ENCODE measurements at places on chromosomes 16 and 17.
A peak's percentile ranks its signal among the peaks of the same experiment; 100 is the strongest.

DNA sequence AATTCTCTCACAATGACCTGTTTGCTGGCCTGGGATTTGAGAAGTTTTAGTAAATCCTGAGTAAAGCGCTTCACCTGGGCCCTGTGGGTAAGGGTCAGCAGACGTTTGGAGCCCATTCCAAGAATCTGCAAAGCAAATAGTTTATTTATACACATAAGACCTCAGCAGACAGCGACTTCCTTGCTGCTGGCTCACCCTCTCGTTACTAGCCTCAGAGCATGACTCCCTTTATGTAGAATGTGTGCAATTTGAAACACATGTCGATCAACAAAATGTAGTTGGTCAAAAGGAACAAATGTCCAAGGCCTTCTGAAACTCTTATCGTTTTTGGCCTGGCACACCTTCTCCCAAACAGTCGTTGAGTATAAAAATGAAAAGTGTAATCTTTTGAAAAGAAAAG is 31.3 kb downstream of the MARF1 start:
- H3K27ac ChIP-seq = no peak overlapping the region
- no peaks in the 10 kb centered on the region for H3K4me1 ChIP-seq
- no peak overlapping the region for H3K4me3 ChIP-seq
- no peaks in the 10 kb centered on the region for H3K27me3 ChIP-seq

DNA sequence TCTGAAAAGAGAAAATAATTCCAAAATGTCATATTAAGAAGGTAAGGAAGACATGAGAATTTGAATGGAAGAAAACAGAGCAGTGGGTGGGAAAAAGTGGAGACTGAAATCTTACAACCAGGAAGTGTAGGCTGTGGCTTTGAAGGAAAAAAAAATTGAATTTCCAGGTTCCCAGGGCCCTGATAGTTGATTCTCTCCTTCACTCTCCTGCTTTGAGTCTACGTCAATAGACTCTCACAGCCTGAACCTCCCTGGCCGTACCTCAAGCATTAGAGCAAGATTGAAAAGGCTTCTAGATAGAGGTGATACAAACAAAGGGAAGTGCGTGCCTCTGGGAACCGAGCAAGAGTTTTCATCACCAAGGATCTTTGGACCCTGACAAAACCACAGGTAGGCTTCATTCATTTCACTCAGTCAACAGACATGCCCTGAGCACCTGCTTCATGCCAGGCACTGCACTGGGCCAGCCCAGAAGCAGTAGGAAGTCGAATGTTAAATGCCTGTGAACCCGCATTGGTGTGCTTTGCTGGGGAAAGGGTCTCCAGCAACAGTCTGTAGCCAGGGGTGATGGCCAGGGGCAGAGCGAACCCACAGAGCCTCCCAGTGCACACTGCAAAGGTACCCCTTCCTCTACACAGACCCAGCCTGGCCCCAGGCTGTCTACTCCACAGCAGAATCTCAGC is 163.9 kb downstream of the SLC39A11 start:
- no peaks in the 10 kb centered on the region for H3K4me1 ChIP-seq
- H3K4me3 ChIP-seq = no peak overlapping the region
- no peak for DNase-seq
- H3K27ac ChIP-seq = no peak overlapping the region

DNA sequence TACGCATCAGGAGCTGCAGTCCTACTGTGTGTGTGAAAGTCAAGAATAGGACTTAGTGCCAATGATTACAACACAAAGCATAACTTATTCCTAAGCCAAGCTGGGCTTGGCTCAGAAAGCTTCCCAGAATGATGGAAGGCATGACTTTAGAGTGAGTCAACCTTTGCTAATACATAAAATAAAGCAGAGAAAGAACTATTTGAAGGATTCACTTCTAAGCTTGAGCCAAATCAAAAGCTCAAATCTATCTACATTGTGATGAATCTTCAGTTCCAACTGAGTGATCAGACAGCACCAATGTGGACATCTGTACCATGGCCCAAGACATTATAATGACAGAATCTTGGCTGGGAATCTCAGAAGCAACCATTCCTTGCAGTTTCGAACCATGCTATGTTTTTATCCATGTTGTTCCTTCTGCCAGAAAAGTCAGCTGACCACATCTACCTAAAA is 41.4 kb downstream of the SMG6 start:
- H3K4me1 ChIP-seq = peaks cover 51% of the 10 kb centered on the region
- no peaks in the 10 kb centered on the region for H3K36me3 ChIP-seq
- no peaks in the 10 kb centered on the region for H3K27me3 ChIP-seq
- DNase-seq = no peak
- H3K27ac ChIP-seq = no peak overlapping the region

GRCh38 chr16:71338632-71339031 is 19.9 kb upstream of the CALB2 start:
- H3K4me1 ChIP-seq = no peaks in the 10 kb centered on the region
- H3K27ac ChIP-seq = no peak overlapping the region
- no peak for DNase-seq
- H3K36me3 ChIP-seq = no peaks in the 10 kb centered on the region
- no peak overlapping the region for H3K4me3 ChIP-seq

GRCh38 chr17:16975744-16976625 is 4.1 kb upstream of the TNFRSF13B start:
- no peaks in the 10 kb centered on the region for H3K36me3 ChIP-seq
- H3K27ac ChIP-seq = peak overlapping the region; percentile 100
- H3K27me3 ChIP-seq = no peaks in the 10 kb centered on the region
- DNase-seq = peak; percentile 59
- H3K4me3 ChIP-seq = peak overlapping the region; percentile 27

DNA sequence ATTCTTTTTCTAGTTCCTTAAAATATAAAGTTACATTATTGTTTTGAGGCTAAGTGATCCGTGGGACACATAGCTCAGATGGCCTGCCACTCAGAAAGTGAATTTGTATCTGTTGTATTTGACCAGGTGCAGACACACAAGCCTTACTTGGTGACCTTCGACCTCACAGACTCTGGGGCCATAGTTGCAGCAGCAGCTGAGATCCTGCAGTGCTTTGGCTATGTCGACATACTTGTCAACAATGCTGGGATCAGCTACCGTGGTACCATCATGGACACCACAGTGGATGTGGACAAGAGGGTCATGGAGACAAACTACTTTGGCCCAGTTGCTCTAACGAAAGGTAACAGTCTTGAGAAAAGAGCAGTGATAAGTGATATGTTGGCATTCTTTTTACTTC is 30.5 kb downstream of the TMEM11 start:
- DNase-seq = no peak
- H3K4me3 ChIP-seq = no peak overlapping the region
- H3K27ac ChIP-seq = no peak overlapping the region

DNA sequence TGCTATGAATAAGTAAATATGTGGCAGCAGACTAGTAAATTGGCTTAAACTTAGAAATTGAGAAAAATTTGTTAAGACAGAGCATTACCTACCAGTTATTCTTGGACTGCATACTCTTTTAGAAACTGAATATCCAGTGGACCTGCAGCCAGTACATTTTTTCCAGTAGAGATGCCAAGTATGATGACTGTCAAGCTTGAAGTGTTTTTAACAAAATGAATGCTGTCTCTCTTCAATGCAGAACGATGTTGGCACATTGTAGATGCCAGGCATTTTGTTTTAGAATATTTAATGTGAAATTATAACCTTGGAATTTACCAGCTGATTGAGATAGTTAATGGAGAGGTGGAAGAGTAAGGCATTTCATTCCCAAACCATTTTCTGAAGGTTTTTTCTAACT is 52.5 kb downstream of the NFAT5 start:
- no peak overlapping the region for H3K4me3 ChIP-seq
- H3K27ac ChIP-seq = no peak overlapping the region
- no peaks in the 10 kb centered on the region for H3K27me3 ChIP-seq
- H3K36me3 ChIP-seq = no peaks in the 10 kb centered on the region
- H3K4me1 ChIP-seq = no peaks in the 10 kb centered on the region

- no peaks in the 10 kb centered on the region for H3K4me1 ChIP-seq
- DNase-seq = no peak
- H3K27me3 ChIP-seq = no peaks in the 10 kb centered on the region
These were observed 313.0 kb downstream of the SOX9 start for GRCh38 chr17:72433797-72434196.

DNA sequence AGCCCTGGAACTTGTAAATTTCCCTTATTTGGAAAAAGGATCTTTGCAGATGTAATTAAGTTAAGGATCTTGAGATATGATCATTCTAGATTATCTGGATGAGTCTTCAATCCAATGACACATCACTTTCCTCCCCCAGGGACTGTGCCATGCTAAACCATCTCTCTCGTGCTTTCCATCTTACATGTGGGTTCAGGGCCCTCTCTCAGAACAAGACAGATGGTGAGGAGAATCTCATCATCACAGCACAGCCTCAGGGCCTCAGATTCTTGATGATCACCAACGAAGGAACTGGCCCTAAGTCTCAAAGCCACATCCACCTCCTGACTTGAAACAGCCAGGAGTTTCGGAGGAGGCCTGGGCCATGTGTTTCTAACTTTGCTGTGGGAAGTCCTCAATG is 78.7 kb downstream of the LITAF start:
- H3K27ac ChIP-seq = no peak overlapping the region
- H3K4me3 ChIP-seq = no peak overlapping the region
- no peaks in the 10 kb centered on the region for H3K27me3 ChIP-seq
- H3K4me1 ChIP-seq = no peaks in the 10 kb centered on the region
- DNase-seq = no peak

DNA sequence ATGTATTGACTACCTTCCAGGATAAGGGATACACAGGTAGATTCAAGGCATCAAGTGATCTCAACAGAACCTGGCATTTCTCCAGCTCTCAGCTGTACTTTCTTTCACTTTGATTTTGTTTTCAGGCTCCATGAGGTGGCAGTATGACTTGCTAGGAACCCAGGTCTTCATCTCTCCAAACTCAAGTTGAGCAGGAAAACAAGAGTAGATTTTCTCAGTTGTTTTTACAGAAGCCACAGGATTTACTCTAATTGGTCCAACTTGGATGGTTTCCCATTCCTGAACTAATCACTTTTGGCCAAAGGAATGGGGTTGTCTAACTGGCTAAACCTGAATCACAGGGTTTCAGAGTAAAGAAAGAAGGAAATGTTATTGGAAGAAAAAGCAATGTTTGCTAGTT is 146.6 kb downstream of the TRIM37 start:
- H3K4me1 ChIP-seq = no peaks in the 10 kb centered on the region
- H3K27ac ChIP-seq = no peak overlapping the region
- H3K36me3 ChIP-seq = no peaks in the 10 kb centered on the region

DNA sequence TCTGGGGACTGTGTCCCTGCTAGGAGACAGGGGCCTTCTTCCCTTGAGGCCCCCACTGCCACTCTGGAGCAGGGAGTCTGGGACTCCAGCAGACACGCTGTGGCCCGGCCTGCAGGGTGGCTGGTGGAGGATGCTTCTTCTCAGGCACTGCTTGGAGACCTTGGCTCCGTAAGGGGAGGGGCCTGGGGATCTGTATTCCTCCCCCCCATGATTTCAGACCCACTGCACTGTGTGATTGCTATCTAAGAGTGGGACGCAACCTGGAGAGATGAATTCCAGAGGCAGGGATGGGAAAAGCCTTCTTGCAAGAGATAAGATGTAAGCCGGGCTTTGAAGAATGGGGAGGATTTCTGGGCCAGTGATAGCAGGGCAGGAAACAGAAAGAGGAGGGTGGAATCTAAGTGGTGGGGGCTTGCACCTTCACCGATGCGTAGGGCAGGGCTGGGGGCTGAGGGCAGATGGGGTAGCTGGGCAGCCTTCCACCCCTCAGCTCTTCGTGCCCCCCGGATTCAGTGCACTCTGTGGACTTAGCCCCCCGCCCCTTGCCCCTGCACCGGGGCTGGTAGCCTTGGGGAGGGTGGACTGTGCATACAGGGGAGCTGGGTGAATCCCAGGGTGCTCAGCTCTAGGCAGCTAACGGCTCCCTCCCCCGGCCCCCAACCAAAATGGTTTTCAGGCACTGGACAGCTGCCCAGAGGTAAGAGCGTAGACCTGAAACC is 5.2 kb upstream of the GSE1 start:
- DNase-seq = no peak
- no peak overlapping the region for H3K4me3 ChIP-seq

- H3K27ac ChIP-seq = no peak overlapping the region
- no peaks in the 10 kb centered on the region for H3K36me3 ChIP-seq
- H3K27me3 ChIP-seq = peaks cover 30% of the 10 kb centered on the region
- H3K4me1 ChIP-seq = no peaks in the 10 kb centered on the region
- no peak overlapping the region for H3K4me3 ChIP-seq
- no peak for DNase-seq
These were observed 81.5 kb downstream of the AMFR start for GRCh38 chr16:56343661-56344517.

DNA sequence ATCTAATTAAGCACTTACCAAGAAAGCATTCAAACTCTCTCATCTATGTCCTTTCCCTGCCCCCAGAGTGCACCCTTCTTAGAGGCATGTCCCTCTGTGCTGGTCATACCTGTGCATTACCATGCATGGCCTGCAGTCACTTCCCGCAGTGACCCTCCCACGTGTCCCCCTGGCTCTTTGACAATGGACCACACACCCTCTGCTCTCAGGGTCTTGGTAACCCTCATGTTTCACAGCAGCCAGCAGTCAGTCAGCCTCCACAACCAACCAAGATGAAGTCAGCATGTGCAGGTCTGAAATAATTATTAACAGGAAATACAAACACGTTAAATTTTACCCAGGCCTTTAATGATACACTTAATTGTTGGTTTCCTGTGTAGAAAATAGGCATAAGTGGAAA is 10.1 kb downstream of the KRT33A start:
- DNase-seq = no peak
- no peaks in the 10 kb centered on the region for H3K36me3 ChIP-seq
- no peak overlapping the region for H3K27ac ChIP-seq

DNA sequence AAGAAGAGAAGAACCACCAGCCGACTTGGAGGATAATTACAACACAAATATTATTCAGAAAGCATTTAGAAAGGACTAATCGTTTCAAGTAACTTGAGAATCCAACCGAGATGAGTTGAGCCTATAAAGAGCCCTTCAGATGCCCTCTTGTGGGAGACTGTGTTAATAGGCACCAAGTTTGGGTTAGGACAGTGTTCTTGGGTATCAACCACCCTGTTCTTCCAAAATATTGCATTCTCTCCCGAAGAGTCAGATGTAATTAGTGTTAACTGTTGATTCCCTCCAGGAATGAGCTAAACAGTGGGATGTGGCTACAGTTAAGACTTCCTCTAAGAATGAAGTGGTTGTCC is 87.8 kb upstream of the NOL11 start:
- DNase-seq = peak; percentile 20
- no peaks in the 10 kb centered on the region for H3K27me3 ChIP-seq
- H3K36me3 ChIP-seq = no peaks in the 10 kb centered on the region
- H3K4me1 ChIP-seq = no peaks in the 10 kb centered on the region

DNA sequence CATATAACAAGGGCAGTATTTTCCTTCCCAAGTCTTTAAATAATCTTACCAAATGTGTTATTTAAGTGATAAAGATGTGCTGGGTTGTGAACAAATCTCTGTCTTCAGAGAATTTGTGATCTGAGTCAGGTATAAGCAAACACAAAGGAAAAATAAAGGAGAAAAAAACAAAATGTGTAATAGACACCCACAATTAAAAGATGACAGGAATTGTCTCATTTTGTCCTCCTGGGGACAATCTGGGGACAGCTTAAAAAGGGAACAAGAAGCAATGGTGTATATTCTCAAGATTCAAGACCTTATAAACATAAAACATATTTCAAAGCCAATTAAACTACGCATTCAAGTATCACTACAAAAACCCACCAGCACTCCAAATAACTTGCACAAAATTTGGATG is 107.2 kb downstream of the TRIM37 start:
- no peak overlapping the region for H3K27ac ChIP-seq
- no peaks in the 10 kb centered on the region for H3K4me1 ChIP-seq
- no peaks in the 10 kb centered on the region for H3K36me3 ChIP-seq
- DNase-seq = no peak
